ENCODE measurements at places on chromosomes 2 and 18.

DNA sequence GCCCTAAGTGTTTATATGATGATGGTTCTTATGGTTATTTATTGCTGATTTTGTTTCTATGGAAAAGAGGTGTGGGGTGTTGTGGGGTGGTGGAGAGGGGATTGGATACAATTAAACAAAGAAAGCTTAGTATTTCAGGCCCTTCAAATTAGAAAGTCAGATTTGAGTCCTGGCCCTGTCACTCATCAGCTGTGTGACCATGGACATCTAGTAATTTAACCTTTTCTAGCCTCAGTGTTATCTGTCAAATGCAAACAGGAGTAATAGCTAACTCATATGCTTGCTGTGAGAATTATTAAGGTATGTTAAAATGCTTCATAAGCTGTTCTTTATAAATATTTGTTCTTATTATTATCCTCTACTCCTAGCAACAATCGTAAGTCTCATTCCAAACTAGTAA is 2.1 kb upstream of the MEMO1 start:
- no peak for DNase-seq

DNA sequence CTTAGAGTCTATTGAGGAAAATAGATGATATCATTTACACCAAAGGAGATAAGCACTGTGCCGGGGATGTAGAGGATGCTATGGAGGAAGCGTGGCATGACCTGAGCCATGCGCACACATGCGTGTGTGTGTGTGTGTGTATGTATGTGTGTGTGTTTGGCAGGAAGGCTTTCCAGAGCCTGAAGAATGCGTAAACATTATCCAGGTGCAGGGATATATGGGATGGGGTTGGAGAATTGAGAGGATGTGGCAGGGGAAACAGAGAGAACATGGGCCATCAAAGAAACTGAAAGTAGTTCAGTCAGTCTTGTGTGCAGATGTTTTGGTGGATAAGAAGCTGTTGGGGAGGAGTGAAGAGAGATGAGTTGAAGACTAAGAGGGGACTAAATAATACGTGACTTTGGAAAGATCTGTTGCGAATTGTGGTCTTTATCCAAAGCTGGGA is 9.3 kb upstream of the STAT1 start:
- peak; percentile 94 for DNase-seq

- no peak for DNase-seq
These were observed 3.1 kb upstream of the DSEL start for GRCh38 chr18:67519592-67519991.

GRCh38 chr2:121333834-121334558 is 49.0 kb upstream of the TFCP2L1 start:
- DNase-seq = no peak

GRCh38 chr2:179139506-179139905 is 89.6 kb upstream of the CCDC141 start:
- DNase-seq = no peak

DNA sequence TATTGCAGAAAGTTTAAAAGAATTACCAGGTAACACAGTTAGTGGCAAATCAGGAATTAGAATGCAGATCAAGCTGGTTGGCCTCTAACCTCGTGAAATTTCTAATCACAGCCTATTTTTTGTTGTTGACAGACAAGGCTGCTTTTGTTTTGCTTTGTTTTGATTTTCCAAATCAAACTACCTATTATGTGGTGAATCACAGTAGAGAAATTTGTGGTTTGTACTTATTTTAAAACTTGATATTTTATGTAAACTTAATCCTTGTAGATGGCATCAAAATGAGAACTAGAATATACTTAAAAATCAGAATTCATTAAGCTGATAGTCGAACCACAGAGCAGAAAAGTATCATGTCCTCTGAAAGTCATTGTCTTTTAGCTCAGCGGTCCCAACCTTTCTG is 258.1 kb downstream of the CTNNA2 start:
- no peak for DNase-seq

DNA sequence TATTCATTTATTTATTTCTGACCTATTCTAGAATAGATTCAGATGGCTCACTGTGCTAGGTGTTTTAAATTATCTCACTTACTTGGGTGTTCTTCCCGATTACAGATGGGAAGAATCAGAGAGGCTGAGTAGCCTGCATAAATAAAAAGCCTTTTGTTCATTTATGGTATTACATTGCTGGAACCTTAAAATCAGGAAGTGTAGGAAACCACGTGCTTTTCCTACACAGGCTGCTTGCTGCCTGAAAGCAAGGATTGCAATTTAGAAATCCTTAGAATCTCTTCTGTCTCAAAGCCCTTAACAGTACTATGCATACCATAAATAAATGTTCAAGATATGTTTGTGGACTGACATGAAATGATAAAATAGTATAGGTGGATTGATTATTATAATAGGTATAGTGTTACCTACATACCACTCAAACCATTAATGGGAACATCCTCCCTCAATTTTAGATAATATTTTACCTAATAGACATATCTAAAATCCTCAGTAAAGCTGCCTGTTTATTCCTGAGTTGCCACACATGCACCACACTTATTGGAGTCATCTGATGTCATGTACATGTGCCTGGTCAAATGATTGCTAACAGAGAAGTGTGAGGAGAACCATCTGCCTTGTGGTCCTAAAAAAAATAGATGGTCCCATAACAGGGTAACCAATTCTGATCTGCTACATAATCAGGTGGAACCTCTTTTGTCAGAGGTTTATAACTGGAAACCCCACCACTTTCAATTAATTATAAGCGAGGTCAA is 73.5 kb upstream of the C2orf15 start:
- peak; percentile 14 for DNase-seq

- no peak for DNase-seq
These were observed 43.4 kb downstream of the STK39 start for GRCh38 chr2:168203762-168204693.

DNA sequence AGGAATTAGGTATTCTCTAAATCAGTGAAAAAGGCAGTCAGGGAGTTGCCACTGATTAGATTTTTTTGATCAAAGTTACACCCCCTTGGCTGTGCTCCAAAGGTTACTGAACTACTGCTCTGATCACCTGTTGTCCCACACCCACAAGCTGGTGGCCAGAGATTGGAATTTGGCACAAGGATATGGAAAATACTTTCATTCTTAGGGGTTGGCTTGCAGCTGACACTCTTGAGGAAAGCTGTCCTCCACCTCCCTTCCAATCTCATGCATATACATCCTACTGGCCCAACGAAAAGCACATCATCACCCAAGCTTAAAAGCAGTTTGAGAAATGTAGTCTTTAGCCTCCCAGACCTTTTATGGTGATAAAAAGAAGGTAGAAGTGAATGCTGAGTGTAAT is 329.5 kb upstream of the CHAC2 start:
- no peak for DNase-seq

GRCh38 chr2:234472155-234472554 is 24.7 kb downstream of the ARL4C start:
- DNase-seq = no peak

GRCh38 chr2:2014251-2014771 is 270.0 kb upstream of the PXDN start:
- DNase-seq = no peak

GRCh38 chr2:216651351-216651881 is 18.2 kb downstream of the IGFBP2 start:
- DNase-seq = peak; percentile 27

- DNase-seq = no peak
These were observed 99.6 kb downstream of the CELF4 start for GRCh38 chr18:37465958-37466357.

GRCh38 chr2:65077898-65078297 is 21.7 kb downstream of the CEP68 start:
- DNase-seq = no peak

- no peak for DNase-seq
These were observed 142.2 kb downstream of the PKP4 start for GRCh38 chr2:158598862-158599517.

GRCh38 chr2:98140210-98140609 is 53.2 kb downstream of the VWA3B start:
- DNase-seq = no peak

GRCh38 chr2:96142217-96143113 is 2.8 kb downstream of the DUSP2 start:
- no peak for DNase-seq

- DNase-seq = no peak
These were observed 264.0 kb downstream of the MREG start for GRCh38 chr2:215749092-215749957.

GRCh38 chr18:40930211-40930882 is 1024.7 kb upstream of the PIK3C3 start:
- no peak for DNase-seq

DNA sequence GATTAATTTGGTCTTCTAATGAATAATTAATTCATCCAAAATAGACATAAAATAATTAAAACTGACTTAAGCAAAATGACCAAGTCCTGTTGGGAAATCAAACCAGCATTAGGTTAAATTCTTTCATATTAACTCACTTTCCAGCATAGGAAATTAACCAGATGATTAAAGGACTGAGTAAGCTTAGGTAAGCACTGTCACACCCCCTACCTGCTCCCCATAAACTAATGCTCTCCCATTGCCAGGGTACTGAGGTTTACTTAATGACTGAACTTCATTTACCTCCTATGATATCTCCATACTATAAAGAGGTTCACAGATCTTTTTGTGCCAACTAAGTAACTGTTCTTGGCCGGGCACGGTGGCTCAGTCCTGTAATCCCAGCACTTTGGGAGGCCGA is 13.7 kb downstream of the DSC2 start:
- no peak for DNase-seq

- DNase-seq = no peak
These were observed 17.6 kb upstream of the CHST9 start for GRCh38 chr18:27202741-27203140.

DNA sequence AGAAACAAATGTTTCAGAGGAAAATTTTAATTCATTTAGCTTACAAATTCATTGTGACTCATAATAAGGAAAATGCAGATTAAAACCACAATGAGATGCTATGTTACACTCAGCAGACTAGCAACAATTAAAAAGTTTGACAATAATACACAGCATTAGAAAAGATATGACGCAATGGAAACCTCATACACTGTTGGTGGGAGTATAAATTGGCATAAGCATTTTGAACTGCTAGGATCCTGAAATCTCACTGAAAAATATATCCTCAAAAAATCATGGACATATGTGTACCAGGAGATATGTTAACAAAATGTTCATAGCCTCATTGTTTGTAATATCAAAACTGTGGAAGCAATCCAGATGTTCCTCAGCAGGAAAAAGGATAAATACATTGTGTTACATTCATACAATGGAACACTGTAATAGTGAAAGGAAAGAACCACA is 13.7 kb downstream of the CALCRL start:
- no peak for DNase-seq

DNA sequence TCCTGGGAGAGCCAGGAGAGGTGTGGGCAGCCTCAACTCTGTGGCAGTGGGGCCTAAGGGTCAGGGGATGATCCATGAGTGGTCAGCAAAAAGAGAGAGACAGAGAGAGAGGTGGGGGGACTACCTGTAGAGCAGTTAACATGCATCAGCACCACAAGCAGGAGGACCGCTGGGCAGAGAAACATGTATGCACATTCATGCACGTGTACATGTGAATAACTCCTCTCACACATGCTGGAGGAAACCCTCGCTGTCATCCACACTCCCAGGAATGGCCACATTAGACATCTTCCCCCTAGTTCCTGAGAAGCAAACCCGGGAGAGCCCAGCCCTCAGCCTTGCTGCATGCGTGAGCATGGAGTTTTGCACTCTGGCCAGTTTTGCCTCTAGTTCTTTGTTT is 166.1 kb downstream of the SMAD7 start:
- no peak for DNase-seq

GRCh38 chr18:76721207-76721996 is 101.0 kb upstream of the ZNF236 start:
- DNase-seq = no peak

DNA sequence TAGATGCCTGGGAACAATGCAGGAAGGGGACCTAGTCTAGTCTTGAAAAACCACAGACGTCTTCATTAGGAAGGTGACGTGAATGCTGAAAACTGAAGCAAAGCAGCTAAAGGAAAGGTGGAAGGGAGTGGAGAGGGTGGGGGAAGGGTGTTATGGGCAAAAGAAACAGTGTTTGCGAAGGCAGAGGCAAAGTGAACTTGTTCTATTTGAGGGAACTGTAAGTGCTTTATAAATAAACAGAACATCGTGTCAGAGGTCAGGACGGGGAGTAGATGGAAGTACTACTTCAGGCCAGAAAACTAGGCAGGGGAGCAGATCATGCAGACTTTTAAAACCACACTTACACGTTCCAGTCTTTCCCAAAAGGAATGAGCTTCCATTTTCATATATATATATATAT is 57.8 kb downstream of the FASTKD2 start:
- DNase-seq = no peak

DNA sequence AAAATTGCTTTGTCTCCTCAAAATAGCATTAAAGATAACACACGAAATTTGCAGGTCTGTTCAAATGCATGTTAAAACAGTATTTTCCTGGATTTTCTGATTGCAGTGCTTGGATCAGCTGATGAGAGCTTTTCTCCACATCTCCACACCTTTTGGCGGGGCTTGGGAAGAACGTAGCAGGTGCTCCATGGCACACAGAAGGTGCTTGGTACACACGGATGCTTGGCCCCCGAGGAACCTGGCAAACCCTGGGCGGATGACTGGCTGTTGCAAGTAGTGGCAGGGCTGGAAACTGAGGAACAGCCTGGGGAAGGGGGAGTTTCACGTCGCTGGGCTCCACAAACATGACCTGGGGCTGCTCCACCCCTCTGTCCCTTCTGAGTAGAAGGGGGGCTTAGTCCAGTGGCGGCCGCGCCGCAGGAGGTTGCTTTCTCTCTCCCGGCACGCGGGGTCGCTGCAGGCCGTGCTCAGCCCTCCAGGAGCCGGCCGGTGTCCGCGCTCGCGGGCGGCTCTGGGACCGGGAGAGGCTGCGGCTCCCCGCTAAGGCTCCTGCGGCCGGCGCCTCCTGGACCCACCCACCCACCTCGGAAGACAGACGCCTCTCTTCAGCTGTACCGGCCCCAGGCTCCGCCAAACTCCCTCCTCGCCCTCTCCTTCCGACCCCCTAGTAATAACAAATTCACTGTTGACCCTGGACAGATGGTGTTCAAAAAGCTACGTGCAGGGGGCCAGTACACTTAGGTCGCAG is 69.3 kb downstream of the MARCO start:
- DNase-seq = peak; percentile 41

Data from OCI-M1 (cell line).